ENCODE measurements at places on chromosomes 5 and 9. TPM values are rescaled to one million over a fixed set of nuclear protein-coding genes. Genes with fewer than 3 reads are reported as not detected.

TPPP gene
- not detected for polyA plus RNA-seq

FYB1 gene
- 1.9 TPM for polyA plus RNA-seq

SHOC1 gene
- polyA plus RNA-seq, result not detected

IFNK gene
- polyA plus RNA-seq, result not detected

PPIP5K2 gene
- polyA plus RNA-seq, result 39.0 TPM

STX17 gene
- 24.6 TPM for polyA plus RNA-seq

SKIC3 gene
- polyA plus RNA-seq, result 32.1 TPM

TNFSF15 gene
- polyA plus RNA-seq, result 0.16 TPM

GRCh38 chr5:173917788-173918786 is 29.9 kb downstream of the CPEB4 start:
- H3K27ac ChIP-seq, result no peak overlapping the region
- peaks cover 18% of the 10 kb centered on the region for H3K4me1 ChIP-seq
- no peaks in the 10 kb centered on the region for H3K36me3 ChIP-seq
- no peak overlapping the region for H3K4me3 ChIP-seq

GRCh38 chr9:74570879-74571512 is 73.9 kb downstream of the RORB start:
- H3K4me1 ChIP-seq, result no peaks in the 10 kb centered on the region
- no peak for DNase-seq
- no peak overlapping the region for H3K4me3 ChIP-seq
- no peaks in the 10 kb centered on the region for H3K27me3 ChIP-seq

- peak overlapping the region; percentile 78 for H3K27ac ChIP-seq
- H3K27me3 ChIP-seq, result no peaks in the 10 kb centered on the region
- peak overlapping the region; percentile 81 for H3K4me3 ChIP-seq
- no peak for DNase-seq
- H3K36me3 ChIP-seq, result peaks cover 33% of the 10 kb centered on the region
Observed at GRCh38 chr5:158701007-158701391, 398.7 kb downstream of the EBF1 start.

DNA sequence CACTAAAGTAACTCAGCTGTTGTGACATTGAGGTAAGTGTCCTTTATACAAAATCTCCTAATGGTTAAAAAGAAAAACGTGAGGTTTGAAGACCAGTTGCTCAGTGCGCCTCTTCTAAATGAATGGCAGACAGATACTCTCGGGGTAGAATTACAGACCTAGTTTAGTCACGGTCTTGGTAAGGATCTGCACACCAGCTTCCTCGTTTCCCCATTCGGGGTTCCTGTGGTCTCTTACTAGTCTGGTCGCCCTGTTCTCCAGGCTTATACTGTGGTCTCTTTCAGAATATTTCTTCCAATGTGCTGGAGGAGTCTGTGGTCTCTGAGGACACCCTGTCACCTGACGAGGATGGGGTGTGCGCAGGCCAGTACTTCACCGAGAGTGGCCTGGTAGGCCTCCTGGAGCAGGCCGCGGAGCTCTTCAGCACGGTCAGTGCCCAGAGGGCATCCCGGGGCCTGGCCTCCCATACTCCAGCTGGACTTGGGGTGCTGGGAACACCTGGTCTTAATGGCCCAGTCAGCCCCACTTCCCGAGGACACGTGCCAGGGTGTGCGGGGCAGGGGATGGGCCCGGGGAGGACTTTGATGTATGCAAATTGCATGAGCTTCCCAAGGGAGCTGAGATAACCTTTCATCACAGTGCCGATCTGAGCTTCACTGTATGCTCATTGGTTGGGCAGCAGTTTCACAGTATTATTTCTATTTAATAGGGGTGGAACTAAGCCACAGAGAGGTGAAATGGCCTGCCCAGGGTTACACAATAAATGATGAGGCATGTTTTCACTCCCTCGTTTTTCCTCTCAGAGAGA is 224.5 kb downstream of the DOCK8 start:
- H3K36me3 ChIP-seq, result peaks cover 41% of the 10 kb centered on the region
- no peak for DNase-seq
- no peaks in the 10 kb centered on the region for H3K27me3 ChIP-seq
- no peak overlapping the region for H3K27ac ChIP-seq
- H3K4me1 ChIP-seq, result no peaks in the 10 kb centered on the region
- H3K4me3 ChIP-seq, result no peak overlapping the region

- peaks cover 29% of the 10 kb centered on the region for H3K4me1 ChIP-seq
- H3K36me3 ChIP-seq, result peaks cover 28% of the 10 kb centered on the region
- DNase-seq, result no peak
Observed at GRCh38 chr5:78513441-78513840, 135.1 kb downstream of the LHFPL2 start.

DNA sequence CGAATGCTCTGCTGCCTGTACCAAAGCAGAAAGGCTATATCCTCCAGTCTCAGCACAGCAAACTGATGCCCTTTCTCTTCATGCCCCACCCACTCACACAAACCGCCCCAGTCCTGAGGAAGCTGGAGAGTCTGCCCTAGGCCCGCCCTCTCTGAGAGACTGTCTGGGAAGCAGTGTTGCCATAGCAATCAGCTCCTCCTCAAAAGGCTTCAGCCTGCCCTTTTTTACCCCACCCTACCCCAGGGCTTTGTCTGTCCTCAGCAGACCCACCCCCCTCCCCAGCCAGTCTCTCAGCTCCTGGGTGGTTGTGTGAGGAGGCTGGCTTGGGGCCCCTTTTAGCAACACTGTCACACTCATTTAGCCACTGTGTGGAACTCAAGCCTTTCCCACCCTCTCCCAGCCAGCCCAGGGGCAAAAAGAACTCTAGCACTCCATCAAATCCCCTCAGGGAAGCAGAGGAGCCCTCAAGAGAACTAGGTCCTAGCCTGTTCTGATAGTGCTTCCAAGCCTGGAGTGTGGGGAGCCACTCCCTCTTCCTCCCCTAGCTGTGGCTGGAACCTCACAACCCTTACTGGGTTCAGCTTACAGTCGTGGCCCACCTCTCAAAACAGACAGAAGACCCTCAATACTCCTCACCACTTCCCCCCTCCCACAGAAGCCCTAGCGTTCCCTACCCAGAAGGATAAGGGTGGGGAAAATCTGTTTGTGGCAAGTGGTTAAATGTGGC is 1.4 kb downstream of the ATOSB start:
- no peaks in the 10 kb centered on the region for H3K36me3 ChIP-seq
- peak; percentile 19 for DNase-seq
- H3K4me3 ChIP-seq, result peak overlapping the region; percentile 93
- peaks cover 57% of the 10 kb centered on the region for H3K4me1 ChIP-seq

DNA sequence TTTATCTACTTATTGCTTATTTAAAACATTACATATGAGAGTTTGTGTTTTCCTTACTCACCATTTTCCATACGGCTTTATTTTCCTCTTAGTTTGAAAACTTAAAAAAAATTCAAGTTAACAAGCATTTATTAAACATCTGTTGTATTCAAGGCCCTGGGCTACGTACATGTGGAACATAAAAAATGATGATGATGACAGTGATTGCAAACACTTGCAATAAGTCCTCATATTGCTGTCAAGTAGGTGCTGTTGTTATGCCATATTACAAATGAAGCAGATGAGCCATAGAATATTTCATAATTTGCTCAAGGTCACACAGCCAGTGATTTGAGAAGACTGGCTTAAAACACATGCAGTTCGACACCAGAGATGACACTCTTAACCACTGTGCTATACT is 180.6 kb downstream of the COMMD10 start:
- H3K27ac ChIP-seq, result no peak overlapping the region
- DNase-seq, result no peak
- no peak overlapping the region for H3K4me3 ChIP-seq
- peaks cover 4% of the 10 kb centered on the region for H3K4me1 ChIP-seq
- H3K27me3 ChIP-seq, result no peaks in the 10 kb centered on the region

DNA sequence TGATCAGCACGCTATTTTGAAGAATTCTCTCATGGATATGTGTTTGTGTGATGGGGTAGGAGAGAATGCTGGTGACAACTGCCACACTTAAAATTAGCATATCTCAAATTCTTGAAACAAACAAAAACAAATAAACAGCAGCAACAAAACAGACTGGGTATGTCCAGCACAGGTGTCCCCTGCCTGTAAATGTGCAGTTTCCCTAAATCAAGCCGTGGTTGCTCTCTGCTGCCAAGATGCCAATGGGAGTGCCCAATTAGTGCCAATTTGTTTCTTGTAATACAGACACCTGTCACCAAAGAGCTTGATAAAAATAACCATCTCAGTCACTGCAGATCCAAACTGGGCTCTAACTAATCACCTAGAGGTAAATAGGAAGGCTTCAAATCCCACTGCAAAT is 144.2 kb upstream of the SMARCA2 start:
- H3K36me3 ChIP-seq, result no peaks in the 10 kb centered on the region
- peaks cover 1% of the 10 kb centered on the region for H3K4me1 ChIP-seq
- H3K4me3 ChIP-seq, result no peak overlapping the region

- no peaks in the 10 kb centered on the region for H3K36me3 ChIP-seq
- H3K4me1 ChIP-seq, result peaks cover 18% of the 10 kb centered on the region
- no peaks in the 10 kb centered on the region for H3K27me3 ChIP-seq
Observed at GRCh38 chr9:76592974-76593347, 134.0 kb downstream of the GCNT1 start.

GRCh38 chr5:59317023-59317773 is 576.3 kb downstream of the PDE4D start:
- H3K36me3 ChIP-seq, result peaks cover 7% of the 10 kb centered on the region
- H3K4me3 ChIP-seq, result no peak overlapping the region

- no peak for DNase-seq
- H3K4me3 ChIP-seq, result no peak overlapping the region
- H3K4me1 ChIP-seq, result no peaks in the 10 kb centered on the region
- peaks cover 34% of the 10 kb centered on the region for H3K27me3 ChIP-seq
Observed at GRCh38 chr9:95766906-95767305, 108.6 kb upstream of the ERCC6L2 start.

GRCh38 chr5:65102371-65102975 is 333.7 kb downstream of the CWC27 start:
- no peak for DNase-seq
- no peaks in the 10 kb centered on the region for H3K36me3 ChIP-seq
- no peaks in the 10 kb centered on the region for H3K27me3 ChIP-seq

DNA sequence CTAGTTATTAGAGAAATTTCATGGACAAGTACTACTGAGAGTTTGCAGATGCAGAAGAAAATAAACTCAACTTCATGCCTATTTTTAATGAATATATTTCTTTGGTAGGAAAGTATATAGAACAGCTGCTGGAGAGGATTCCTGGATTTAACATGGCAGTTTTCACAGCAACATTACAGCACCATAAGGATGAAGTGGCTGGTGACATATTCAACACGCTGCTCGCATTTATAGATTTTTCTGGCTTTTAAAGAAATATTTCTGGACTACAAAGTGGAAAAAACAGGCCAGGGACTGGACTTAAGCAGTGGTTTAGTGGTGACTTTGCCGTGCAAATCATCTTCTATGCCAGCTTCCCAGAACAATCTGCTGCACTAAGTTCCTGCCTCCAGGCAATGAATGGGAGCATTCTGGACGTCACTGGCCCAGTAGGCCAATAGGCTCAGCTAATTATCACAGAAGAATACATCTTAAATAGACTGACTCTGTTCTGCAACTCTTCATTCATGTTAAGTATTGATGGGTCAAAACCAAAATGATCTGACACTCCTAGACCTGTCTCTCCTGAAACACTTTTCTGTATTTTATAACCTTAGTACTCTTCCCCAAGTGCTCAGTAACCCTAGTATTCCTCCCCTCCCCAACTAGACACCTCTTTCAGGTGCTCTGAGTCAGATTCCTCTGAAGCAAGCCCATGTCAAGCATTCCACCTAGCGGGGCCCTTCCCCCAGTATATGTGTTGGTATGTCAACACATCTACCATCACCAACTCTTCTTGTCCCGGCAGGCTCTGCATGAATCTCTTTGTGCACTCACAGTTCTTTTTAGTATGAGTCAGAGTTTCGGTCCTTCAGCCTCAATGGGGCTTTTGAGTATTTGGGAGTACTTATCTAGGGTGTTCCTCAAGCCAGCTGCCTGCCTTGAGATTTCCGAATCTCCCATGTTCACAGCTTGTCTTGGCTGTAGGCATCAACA is 625.5 kb downstream of the CHSY3 start:
- H3K4me3 ChIP-seq, result no peak overlapping the region
- H3K27ac ChIP-seq, result no peak overlapping the region
- DNase-seq, result no peak
- no peaks in the 10 kb centered on the region for H3K4me1 ChIP-seq

DNA sequence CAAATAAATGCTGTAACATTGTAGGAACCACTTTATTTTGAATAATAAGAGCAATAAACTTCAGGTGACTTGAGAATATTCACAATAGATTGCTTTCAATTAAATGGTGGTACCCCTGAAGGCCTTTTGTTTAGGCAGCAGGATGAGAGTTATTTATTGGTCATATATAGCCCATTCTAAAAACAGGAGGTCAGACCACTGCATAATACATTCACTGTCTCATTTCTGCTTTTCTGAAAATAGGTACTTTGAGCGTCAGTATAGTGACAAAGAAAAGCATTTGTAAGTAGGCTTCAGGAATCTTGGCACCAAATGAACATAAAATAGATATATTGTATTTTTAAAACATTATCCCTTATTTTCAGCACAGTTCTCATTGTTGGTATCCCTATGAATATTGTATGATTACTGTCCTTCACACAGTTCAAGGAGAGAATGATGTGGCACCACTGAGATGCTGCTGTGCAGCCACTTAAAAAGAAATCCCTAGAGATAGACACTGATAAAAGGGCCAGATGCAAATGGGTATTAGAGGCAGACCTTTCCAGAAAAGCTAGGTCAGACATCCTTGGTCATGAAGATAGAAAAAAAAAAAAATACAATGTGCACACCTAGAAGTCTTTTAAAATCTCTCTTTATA is 381.8 kb upstream of the ST8SIA4 start:
- H3K36me3 ChIP-seq, result no peaks in the 10 kb centered on the region
- H3K4me3 ChIP-seq, result no peak overlapping the region
- DNase-seq, result no peak
- no peaks in the 10 kb centered on the region for H3K27me3 ChIP-seq
- H3K4me1 ChIP-seq, result no peaks in the 10 kb centered on the region

DNA sequence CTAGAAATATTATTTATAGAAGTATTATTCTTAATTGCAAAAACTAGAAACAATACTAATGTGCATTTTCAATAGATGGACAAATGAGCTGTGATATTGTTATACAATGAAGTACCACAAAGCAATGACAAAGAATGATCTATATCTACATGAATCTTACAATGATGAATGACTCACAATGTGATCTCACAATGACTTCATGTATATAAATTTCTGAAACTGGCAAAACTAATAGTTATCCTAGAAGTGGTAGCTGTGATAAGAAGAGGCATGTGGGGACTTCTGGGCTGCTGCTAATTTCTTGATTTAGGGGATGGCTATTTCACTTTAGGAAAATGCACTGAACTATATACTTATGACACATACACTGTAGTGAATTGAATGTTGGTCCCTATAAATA is 396.0 kb upstream of the ZNF608 start:
- DNase-seq, result no peak
- H3K27ac ChIP-seq, result no peak overlapping the region
- H3K4me1 ChIP-seq, result peaks cover 10% of the 10 kb centered on the region
- H3K4me3 ChIP-seq, result no peak overlapping the region

- no peak for DNase-seq
- H3K4me3 ChIP-seq, result no peak overlapping the region
- H3K4me1 ChIP-seq, result no peaks in the 10 kb centered on the region
- H3K27me3 ChIP-seq, result peaks cover 6% of the 10 kb centered on the region
Observed at GRCh38 chr9:86885232-86885631, 62.1 kb downstream of the GAS1 start.

GRCh38 chr9:131087354-131087893 is 8.9 kb upstream of the AIF1L start:
- no peak overlapping the region for H3K4me3 ChIP-seq
- H3K36me3 ChIP-seq, result no peaks in the 10 kb centered on the region
- peaks cover 15% of the 10 kb centered on the region for H3K27me3 ChIP-seq
- peaks cover 4% of the 10 kb centered on the region for H3K4me1 ChIP-seq

Measured in naive B cell (primary cell).